T-helper 1 cell treated with Interleukin-12 subunit alpha and Interleukin-12 subunit beta and Interleukin-4 antibody, amounts not matched to agents 30 ng/mL and 1 ng/mL, for 36 hours (primary cell): ENCODE measurements at places on chromosomes 7 and 10. TPM values are rescaled to one million over a fixed set of nuclear protein-coding genes. Genes with fewer than 3 reads are reported as not detected.

The MMD2 gene
- total RNA-seq: not detected in 2 replicates

The DYDC2 gene
- total RNA-seq: not detected in 2 replicates

The FXYD4 gene
- total RNA-seq: not detected in 2 replicates

The PARG gene
- total RNA-seq: 33.2 and 33.3 TPM in 2 replicates

The C1QL3 gene
- total RNA-seq: not detected in 2 replicates

The CLRN3 gene
- not detected in 2 replicates for total RNA-seq

The DENND2A gene
- total RNA-seq: not detected in 2 replicates

The ABCB8 gene
- 53.8 and 64.4 TPM in 2 replicates for total RNA-seq

The RSPH10B2 gene
- total RNA-seq: 0.42 and 0.66 TPM in 2 replicates
